Endothelial cell (in vitro differentiated cells): ENCODE measurements at places on chromosomes 5 and 9.
A peak's percentile ranks its signal among the peaks of the same experiment; 100 is the strongest.

DNA sequence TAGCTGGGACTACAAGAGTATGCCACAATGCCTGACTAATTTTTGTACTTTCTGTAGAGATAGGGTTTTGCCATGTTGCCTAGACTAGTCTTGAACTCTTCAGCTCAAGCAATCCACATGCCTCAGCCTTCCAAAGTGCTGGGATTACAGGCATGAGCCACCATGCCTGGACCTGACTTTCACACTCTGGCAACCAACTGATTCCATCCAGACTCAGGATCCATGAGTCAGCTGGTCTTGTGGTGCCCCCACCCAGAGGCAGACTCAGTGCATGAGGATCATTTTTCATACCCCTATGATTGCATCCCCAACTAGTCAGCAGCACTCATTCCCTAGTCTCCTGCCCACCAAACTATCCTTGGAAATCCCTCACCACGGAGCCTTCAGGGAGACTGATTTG lies 375.9 kb downstream of the ANXA1 start:
- DNase-seq: no peak

DNA sequence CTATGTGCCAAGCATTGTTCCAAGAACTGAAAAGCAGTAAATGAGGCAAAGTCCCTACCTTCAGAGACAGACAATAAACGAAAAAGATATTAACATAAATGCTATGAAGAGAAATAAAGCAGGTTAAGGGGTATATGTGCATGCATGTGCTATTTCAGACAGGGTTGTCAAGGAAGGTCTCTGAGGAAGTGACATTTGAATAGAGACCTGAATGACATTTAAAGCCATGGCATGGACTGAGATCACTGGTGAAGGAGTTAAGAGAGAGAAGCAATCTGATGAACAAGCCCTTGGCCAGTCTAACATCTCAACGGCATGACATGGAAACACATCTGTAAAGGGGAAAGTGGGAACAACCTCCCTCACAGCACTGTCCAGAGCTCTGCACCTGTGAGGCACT lies 14.5 kb downstream of the FBXO10 start:
- no peak for DNase-seq

DNA sequence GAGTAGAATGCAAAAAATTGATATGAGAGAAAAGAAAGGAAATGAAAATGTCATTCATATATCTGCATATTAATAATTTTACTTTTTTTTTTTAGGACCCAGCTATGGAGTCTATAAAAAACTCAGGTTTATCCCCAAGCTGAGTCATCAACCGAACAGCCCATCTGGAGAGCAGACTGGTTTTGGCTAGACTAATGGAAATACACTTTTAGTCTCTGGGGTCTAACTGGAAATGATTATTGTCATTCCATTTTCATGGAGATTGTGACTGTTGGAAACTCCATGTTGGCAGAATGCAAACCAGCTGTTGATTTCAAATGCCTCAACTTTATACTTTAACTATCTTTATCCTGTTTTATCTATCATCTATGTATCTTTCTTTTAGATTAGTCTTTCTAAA lies 28.7 kb downstream of the ANXA1 start:
- DNase-seq: no peak

DNA sequence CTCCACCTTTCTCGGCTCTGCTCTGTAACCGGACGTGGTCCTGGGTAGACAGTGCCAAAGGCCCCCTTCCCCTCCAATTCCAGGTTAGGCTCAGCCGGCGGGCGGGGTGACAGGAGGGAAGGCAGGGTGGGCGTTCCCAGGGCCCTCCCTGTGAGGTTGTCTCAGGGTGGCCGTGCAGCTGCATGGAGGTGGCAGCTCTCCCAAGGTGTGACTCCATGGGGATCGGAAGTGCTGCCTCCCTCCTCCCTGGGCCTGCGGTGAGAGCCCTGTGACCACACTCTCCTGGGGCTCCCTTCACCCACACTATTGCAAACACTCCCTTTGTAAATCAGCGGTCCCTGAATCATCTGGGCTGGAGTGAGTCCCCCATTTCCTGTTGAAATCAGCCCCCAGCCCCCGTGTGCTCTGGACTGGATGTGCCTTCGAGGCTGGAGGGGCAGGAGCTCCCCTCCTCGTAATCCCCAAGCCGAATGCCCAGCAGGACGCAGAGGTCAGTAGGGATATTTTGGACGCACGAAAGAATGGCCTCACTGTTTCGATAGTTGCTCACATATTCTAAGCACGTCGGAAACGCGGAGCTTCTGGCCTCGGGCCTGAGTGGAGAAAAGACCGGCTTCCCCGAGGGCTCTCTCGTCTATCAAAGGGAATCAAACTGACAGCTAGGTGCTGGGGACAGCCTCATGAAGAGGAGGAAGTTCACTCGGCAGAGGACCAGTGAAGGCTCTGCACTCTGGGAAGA lies 107.6 kb upstream of the COL5A1 start:
- DNase-seq: no peak

- no peak for DNase-seq
Measured at GRCh38 chr9:79107911-79108676, 463.7 kb upstream of the TLE4 start.

DNA sequence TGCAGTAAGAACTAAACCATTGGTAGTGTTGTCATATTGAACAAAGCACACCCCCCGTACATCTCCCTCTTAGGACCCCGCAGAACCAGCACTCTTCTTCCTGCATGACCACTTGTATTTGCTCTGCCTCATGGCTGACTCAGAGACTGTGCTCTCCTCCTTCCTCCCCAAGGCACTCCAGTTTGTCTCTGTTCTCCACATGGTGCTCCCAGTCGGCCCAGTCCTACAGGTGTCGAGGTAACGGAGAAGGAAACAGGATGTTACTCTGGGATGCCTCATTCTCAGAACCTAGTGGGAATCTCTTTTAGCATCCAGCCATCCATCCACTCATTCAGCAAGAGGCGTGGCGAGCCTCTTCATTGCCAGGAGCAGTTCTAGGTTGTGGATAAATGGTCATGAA lies 97.0 kb upstream of the NIPAL4 start:
- DNase-seq: no peak

DNA sequence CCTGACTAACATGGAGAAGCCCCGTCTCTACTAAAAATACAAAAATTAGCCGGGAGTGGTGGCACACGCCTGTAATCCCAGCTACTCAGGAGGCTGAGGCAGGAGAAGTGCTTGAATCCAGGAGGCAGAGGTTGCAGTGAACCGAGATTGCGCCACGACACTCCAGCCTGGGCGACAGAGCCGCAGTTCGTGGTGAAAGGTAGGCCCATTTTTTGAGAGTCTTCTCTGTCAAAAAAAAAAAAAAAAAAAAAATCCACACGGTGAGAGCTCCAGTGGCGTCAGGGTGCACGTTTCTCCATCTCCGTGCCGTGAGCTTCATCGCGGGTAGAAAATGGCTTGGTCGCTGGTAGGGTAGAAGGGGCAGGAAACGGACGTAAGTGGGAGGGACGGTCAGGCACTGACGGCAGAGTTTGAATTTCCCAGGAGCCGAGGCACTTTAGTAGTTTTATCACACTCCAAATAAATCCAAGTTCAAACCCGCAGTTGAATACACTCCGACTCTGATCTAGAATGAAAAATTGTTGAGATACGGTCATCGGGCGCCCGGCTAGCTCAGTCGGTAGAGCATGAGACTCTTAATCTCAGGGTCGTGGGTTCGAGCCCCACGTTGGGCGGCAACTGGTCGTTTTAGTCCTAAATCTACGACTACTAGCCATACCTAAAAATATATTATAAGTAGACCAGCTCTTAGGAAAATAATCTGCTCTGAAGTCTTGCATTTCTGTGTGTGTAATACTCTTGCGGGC lies 2.4 kb upstream of the TRIM7 start:
- peak; percentile 73 for DNase-seq

- no peak for DNase-seq
Measured at GRCh38 chr9:5684101-5684500, 55.2 kb downstream of the RIC1 start.

DNA sequence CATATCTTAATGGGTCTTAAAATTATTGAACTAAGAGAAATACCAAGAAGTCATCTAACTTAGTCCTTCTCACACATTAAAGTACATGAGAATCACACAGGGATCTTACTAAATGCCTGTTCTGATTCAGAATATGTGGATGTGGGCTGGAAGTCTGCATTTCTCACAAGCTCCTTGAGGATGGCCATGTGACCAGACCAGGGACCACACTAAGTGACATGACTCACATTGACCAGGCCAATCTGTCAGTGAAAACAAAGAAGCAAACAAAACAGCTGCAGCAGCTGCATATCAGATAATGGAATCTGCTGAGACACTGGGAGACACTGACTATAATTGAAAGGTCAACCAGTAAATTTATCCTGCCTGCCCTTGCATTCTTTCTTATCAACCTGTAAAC lies 110.5 kb downstream of the ADAMTS12 start:
- DNase-seq: no peak

- DNase-seq: no peak
Measured at GRCh38 chr5:180338001-180338707, 15.0 kb downstream of the GFPT2 start.

DNA sequence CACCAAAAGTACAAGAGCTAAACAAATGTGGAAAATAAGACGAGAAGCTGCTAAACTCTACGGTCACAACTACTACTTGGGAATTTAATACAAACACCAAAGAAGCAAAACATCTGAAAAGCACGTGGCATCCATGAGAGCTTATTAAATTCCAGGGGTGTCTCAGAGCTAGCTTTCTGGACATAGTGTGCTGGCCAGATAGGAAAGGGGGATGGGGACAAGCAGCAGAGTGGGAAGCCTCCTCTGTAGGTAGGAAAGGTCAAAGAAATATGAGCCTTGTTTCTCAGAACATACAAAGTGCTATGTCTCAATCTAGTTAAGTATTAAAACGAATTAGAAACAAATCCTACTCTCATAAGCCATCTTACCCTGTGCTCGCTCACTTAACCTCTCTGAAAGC lies 51.3 kb upstream of the GOLPH3 start:
- DNase-seq: no peak

GRCh38 chr9:83007521-83008300 lies 55.2 kb downstream of the RASEF start:
- peak; percentile 6 for DNase-seq

- DNase-seq: no peak
Measured at GRCh38 chr5:76305269-76305668, 97.8 kb upstream of the IQGAP2 start.

DNA sequence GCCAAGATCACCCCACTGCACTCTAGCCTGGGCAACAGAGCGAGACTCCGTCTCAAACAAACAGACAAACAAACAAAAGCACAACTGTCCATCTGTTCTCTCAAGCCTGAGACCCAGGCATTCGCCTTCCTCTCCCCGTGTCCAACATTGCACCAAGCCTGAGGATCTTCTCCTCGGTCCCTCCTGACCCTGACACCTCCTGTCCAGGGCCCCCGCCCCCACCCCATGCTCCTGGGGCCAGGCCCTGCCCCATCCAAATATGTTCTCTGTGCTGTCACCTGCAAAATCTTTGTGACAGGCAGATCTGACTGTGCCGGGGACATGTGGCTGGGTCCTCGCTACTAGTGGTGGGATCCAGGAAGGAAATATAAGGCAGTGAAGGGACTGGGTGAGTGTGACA lies 33.4 kb upstream of the UNC5A start:
- DNase-seq: no peak

DNA sequence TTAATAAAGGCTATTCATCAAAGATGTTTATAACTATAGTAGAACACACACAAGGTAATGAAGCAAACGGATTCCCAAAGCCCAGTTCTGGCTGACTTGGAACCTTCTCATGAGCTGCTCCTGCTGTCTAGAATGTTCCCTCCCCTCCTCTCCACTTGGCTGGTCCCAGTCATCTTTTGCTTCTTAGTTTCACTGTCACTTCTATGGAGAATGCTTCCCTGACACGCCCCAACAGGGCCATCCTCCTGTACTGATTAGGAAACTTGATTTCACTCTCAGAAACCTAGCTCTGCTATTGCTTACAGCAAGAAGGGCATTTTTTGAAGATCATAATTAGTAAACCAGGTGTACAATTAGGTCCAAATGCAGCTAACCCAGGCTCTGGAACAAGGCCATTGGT lies 3.2 kb upstream of the RAPGEF1 start:
- DNase-seq: no peak

DNA sequence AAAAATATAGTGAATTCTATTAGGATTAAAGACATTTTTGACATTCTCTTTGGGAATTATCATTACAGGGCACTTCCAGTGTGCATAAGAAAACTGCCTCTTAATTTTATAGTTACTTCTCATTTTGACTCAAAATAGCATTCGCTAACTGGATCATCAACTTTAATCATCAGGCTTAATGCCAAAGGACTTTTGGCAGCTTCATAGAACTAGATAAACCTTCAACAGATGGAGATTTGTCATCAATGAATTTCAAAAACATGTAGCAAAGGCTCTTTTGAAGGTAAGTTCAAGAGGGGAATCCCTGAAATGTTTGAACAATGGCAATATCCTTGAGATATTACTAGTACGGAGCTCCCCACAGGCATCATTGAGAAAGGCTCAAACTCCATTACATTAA lies 447.2 kb downstream of the PDE4D start:
- DNase-seq: no peak

DNA sequence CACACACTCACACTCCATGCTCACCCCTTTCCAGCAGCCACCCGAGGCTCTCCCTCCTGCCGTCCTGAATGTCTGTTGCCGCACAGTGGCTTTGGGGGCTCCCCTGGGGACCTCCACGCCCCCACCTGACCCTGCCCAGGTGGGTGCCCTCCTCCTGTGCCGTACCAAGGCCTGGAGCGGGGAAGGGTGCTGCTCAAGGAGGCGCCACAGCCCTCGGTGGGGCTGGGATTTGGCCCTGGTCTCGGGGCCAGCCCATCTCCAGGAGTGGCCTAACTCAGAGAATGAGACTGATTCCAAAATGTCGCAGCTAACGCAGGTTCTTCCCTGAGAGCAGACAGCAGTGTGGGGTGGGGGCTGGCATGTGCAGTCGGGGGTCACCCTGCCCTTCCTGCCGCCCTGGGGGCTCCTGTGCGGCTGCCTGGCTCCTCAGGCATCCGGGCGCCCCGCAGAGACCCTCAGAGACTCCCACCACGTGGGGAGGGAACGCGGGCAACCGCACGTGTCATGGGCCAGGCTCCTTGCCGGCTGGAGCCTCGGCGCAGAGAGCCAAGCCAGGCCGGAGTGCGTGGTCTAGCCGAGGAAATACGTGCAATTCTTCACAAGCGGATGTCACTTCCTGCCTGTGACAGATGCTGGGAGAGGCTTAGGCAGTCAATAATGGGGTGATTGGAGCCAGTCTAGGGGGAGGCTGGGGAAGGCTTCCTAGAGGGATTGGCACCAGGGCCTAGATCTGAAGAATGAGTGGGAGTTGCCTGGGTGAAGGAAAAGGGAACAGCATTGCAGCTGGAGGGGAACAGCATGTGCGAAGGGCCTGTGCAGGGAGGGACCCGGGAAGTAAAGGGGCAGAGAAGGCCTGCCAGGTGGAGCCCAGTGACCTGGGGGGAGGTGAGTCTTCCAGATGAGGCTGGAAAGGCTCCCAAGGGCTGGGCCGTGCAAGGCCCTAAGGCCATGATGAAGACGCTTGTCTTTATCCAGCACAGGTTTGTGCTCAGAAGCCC lies 44.1 kb downstream of the C9orf50 start:
- DNase-seq: no peak
